ENCODE measurements at places on chromosomes 3 and 15.

DNA sequence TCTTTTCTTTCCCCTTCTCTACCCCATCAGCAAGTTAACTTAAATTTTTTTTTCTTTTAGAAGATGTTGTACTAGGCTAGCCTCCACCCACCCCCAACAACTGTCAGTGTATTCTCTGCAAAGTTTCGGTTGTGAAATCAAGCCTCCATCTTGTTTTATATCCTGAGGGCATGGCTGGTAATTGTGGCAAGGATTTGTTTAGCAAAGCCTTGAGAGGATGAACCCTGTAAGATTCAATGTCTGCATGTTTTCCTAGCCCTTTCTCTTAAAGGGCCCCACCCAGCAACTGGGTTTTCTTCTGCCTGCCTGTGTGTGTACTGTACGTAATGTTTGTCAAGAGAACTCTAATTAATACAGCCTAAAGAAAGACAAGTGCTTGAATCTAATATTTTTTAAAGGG, 475.3 kb downstream of the FHIT start:
- no peak for DNase-seq

DNA sequence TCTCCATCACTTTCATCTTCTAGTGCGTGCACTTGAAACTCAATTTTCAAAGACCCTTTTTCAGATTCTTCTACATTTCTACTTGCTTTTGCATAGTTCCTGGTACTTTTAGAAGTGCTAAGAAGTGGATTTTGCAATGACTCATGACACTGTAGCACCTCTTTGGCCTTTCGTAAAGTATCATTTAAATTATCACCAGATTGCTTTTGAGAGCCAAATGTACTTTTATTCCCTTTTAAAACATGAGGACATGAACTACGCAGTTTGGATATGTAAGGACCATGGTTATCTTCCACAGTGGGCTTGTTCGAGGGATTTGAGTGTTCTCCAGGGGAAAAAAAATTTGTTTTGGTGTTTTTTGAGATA, 40.5 kb downstream of the ZNF106 start:
- no peak for DNase-seq

- peak; percentile 68 for DNase-seq
These were observed at the start of gene UBE2E2 for GRCh38 chr3:23202921-23203707. Gene UBE2E2 (plus strand): TSS chr3:23203327.

DNA sequence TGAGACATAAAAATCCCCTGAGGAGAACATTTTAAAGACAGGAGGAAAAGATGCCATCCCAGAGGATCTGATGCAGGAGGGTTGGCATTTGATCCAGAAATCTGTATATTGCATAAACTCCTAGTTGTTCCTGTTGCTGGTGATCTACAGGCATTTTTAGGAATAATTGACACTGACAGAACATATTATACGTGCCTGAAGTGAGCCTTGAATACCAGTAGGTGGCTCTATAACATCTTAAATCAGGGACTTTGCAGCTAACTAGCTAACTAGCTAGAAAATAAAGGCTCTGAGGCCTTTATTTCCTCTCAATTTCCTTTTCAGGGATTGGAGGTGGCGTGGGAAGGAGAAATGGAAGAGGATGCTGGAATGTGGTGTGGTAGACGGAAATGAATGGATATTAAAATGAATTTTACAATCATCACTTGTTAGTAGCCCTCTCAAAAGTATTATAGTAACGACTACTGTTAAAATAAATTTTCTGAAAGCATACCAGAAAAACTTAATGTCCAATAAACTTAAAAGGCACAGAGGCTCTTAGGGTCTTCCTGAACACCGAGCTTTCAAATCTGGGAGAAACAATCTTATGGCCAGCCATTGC, 73.8 kb upstream of the ZBED2 start:
- no peak for DNase-seq

DNA sequence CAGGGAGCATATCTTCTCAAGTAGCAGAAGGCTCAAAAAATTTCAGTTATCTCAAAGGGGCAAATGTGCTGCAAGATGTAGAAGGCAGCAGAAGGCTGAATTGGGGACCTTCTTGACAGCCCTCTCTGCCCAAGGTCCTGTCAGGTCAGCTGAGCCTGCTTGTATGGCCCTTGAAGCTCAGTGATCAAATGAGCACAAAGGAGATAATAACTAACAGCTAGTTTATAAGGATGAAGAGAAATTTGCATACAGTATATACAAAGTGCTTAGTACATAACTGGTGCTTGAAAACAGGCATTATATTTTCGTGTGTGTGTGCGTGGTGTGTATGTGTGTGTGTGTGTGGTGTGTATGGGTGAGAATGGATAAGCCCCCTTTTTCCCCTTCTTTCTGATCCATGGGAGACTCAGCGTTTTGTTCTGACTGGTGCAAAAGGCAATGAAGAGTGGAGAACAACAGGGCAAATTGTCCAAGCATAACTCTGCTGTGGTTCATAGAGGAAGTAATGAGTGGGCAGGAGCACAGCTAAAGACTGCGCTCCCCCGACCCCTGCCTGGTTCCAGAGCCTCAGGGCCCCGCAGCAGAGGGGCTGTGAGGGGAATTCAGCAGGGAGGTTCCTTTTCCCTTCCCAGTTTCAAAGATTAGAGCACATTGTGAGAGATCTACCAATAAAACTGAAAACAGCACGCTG, 356.8 kb upstream of the NR2F2 start:
- DNase-seq: no peak

DNA sequence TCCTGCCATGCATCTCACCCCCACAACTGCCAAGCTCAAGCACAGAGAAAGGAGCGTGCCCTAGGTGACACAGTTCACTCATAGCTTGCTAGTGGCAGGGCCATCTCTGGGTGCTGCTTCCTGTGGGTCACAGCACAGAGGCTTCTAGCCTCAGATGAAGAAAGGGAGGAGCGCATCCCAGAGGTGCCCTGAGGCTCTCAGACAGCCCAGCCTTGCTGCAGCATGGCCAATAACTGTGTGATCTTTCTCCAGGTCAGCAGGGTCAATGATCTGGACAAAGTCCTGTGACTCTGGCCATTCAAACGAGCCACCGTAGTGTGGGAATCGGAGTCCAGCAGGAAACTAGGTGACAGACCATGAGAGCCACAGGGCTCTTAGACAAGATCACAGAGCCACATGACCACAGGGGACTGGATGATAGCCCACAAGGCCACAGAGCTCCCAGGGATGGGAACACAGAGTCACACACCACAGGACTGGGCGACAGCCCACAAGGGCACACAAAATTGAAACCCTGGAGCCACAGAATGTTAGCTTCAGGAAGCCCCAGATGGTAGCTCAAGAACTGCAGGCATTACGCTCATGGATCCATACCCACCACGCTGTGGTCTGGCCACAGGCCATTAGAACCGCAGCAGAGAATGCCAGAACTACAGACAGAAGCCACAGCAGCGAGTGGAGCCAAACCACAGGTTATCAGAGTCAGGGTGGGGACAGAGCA, 25.9 kb upstream of the GRIP2 start:
- DNase-seq: no peak

DNA sequence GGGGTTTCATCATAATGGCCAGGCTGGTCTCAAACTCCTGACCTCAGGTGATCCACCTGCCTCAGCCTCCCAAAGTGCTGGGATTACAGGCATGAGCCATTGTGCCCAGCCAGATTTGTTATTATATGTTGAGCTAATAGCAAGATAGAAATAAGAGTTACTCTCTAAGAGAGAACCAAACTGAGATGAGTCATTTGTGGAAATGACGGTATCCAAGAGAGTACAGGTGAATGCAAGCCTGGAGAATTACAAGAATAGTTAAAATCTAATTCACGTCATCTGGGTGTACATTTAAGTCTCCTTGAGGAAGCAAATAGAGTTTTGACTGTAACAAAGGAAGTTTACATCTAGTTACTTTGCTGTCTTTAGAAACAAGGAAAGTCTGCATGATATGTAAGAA, 12.0 kb upstream of the CDIN1 start:
- no peak for DNase-seq

DNA sequence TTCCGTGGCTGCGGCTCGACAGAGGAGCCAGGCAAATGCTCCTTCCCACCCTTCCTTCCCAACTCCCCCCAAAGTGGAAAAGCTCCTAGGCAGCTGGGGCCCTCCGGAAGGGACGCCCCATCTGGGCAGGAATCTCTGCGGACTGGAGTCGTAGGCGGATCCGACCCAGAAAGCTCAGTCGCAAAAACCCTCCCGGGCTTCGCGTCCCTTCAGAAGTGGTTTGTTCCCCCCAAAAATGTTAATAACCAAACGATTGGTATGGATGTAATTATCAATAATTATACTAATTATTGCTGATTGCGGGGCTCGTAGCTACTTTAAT, 3.8 kb downstream of the RNU6-1 start:
- no peak for DNase-seq

- no peak for DNase-seq
These were observed 27.4 kb downstream of the SMAD6 start for GRCh38 chr15:66729331-66729951.

DNA sequence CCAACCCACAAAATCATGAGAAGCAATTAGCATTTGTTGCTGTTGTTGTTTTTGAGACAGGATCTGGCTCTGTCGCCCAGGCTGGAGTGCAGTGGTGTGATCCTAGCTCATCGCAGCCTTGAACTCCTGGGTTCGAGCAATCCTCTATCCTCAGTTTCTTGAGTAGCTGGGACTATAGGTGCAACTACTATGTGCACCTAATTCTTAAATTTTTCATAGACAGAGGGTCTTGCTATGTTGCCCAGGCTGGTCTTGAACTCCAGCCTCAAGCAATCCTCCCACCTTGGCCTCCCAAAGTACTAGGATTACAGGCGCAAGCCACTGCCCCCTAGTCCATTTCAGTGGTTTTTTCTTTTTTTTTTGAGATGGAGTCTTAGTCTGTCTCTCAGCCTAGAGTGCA, 18.3 kb downstream of the PARP16 start:
- no peak for DNase-seq

- DNase-seq: no peak
These were observed 1034.1 kb downstream of the MCTP2 start for GRCh38 chr15:95265419-95265997.

DNA sequence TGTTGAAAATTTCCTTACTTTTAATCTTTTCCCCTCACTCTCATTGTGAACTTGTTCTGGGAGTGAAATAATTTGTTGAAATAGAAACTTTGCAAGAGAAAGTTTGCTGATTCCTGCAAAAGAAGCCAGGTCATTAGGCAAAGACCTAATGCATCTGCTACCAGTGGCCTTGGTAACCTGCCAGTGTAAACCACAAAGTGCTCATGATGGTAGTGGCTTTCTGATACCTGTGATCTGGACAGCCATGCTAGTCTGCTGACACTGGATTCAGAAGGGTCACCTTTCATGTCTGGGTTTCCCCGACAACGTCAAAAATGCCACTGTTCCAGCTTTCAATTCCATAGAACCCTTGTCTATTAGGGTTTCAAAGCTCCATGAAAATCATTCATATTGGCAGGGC, 123.7 kb upstream of the MCTP2 start:
- no peak for DNase-seq

DNA sequence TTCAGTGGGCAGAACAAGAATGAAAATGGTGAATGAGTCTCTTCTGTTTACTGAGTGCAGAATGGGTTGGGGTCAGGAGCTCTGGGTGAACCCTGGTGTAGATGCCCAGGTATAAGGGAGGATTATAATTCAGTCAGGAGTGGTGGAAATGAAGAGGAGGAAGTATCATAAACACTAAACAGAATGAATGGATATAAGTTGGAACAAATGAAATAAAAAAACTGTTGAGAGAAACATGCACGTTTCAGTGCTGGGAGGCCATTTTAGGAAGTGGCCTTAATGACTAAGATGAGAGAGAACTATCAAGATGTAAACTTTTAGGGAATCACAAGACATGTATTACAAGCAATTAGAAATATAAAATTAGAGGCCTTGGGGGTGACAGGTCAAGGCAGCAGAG, 32.8 kb upstream of the LEKR1 start:
- DNase-seq: no peak

GRCh38 chr15:81859737-81860516, 185.9 kb downstream of the MEX3B start:
- DNase-seq: no peak

DNA sequence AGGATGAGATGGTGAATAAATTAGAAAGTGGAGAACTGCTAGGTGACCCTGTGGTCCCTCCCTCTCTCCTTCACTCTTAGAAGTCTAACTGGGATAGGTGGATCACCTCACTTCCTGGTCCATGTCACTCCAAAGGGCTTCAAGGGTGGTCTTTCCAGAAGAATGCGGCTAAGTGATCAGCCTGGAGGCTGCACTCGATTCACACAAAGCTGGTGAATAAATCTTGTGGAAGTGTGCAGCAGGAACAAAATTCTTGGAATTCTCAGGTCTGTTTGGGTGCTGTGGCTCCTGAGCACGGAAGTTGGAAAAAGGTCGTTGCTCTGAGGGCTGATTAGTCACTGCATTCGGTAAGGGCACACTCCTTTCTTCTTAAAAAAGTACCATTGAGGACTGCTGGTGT, 46.3 kb downstream of the GASK1A start:
- DNase-seq: no peak

DNA sequence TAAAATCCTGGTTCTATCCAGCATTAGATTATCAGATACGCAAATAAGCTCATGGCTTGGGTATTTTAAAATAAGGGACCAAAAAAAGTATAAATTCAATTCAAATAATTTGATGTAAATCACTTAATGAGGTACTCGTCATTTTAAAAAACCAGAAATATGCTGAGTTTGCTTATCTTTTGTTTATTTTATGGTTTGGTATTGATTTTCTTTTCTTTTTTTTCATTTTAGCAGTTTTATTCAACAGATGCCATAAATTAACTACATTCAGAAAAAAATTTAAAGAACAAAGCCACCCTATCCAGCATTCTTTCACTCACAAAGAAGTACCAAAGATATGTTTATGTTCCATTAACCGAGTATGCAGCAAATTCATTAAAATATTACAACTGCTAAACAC, 22.6 kb downstream of the DENND4A start:
- no peak for DNase-seq

DNA sequence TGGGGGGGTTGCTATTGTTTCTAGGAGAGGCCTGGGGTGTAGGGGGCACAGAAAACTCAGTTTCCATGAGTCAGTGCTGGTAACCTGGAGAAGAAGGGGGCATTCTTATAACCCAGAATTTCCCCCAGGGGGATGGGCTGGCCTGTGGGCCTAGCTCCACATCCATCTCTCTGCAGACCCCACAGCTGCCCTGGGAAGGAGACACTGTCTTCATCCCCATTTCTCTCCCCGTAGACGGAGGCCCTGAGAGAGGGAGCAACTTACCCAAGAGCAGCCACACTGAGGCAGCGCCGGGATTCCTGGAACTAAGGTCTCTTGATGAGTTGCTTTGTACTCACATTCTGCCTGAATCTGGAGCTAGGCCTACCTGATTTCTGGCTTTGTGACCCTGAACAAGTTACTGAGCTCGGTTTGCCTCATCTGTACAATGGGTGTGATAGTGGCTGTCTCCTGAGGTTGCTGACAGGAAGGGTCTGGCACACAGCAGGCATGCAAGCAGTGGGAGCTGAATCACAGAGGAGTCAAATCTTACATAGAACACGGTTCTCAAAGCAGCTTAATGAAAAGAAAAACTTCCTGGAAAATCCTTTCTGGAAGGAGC, 55.0 kb upstream of the LCTL start:
- DNase-seq: no peak

DNA sequence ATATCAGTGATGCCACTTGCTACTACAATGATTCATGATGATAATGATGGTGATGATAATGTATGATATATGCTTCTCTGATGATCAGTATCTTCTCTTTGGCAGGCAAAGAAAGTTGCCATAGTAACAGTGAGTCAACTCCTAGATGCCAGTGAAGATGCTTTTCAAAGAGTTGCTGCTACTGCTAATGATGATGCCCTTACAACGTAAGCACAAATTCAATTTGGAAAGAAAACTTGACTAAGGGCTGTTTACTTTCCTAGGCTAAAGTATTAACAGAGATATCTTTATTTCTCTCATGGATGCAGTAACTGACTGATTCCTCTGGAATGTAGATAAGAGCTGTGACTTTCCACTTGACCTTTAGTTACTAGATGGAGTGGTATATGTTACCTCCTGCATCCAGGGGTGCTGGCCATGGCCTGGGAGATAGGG, 27.8 kb downstream of the ADGRG7 start:
- DNase-seq: no peak

Measured in WERI-Rb-1 (cell line).